ENCODE measurements at places on chromosomes 13 and 19. TPM values are rescaled to one million over a fixed set of nuclear protein-coding genes. Genes with fewer than 3 reads are reported as not detected.

MFSD12 gene
- total RNA-seq = 63.1 TPM

ZNF229 gene
- 4.4 TPM for total RNA-seq

EDDM13 gene
- total RNA-seq = not detected

DNAJC15 gene
- 19.5 TPM for total RNA-seq

GRCh38 chr13:24605923-24606372, 74.3 kb upstream of the ATP12A start:
- no peak for DNase-seq
